ENCODE measurements at places on chromosomes 12 and 14. TPM values are rescaled to one million over a fixed set of nuclear protein-coding genes. Genes with fewer than 3 reads are reported as not detected.

Gene IFNG-AS1
- not detected for total RNA-seq

- DNase-seq, result no peak
Observed at GRCh38 chr12:9866860-9867269, 2.3 kb downstream of the CLEC2B start.

Gene PYM1
- 60.7 TPM for total RNA-seq

GRCh38 chr12:22409377-22410164 is 75.1 kb upstream of the ST8SIA1 start:
- DNase-seq, result no peak

Gene FRMD6
- total RNA-seq, result 191 TPM

DNA sequence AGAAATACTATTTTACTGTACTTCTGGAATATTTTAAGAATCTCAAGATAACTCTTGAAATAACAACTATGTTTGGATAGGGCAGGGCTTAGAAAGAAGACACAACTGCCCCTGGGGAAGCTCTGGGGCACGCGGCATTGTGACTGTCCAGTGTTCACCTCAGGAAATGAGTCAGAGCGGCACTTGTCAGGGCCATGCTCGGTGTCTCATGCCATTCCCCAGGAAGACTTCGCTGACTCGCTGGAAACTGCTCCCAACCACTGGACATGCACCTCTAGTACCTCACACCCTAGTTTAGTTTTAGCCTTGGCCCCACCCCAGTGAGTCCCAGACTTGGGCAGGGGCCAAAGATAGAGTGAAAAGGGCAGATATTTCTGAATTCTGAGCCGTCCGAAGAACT is 192.0 kb downstream of the TTC7B start:
- no peak for DNase-seq

- DNase-seq, result no peak
Observed at GRCh38 chr14:32726516-32726915, 212.2 kb upstream of the NPAS3 start.

- DNase-seq, result no peak
Observed at GRCh38 chr12:68675101-68675842, 11.5 kb upstream of the NUP107 start.

DNA sequence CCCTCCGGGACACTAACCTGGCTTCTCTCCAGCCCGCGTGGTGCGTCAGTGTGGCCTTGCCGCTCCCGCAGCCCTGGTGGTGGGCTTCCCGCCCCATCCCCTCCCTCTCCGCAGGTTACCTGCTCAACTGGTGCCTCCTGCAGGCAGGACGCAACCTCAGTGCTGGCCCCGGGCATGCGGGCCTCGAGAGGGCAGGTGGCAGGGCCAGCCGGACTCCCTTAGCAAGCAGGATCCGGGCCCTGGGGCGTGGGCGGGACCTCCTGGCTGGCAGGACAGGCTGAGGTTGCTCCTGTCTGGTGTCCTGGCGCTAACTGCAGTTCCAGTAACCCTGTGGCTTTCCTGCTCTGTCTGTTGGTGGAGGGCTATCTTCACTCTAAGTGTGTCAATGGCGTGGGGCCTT is 8.6 kb upstream of the ADSS1 start:
- DNase-seq, result no peak

Gene CLEC6A
- total RNA-seq, result not detected

Gene FAM181A
- total RNA-seq, result not detected

GRCh38 chr12:120662879-120663278 is 22.5 kb downstream of the CABP1 start:
- DNase-seq, result no peak

GRCh38 chr14:77301103-77301502 is 19.6 kb downstream of the POMT2 start:
- no peak for DNase-seq

DNA sequence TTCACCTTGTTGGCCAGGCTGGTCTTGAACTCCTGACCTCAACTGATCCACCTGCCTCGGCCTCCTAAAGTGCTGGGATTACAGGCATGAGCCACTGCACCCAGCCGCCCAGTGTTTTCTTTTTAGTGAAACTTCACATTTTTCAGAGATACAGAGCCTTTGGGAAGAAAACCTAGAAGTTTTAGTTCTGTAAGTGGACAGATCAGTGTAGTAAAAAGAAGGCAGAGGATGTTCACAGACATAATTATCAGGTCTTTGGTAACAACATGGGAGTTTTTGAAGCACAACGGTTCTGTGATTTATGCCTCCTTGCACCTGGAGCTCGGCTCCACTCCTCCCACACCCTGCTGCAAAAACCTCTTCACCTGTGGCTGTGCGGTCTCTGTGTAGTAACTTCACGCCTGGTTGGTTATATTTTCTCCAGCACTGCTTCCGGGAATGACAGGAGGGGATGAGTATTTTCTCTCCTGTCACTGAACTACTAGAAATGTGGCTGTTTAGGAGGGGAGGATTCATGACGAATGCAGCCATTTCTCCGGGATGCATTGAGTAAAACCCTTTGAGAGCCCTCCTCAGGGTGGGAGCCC is 67.0 kb downstream of the ARF6 start:
- no peak for DNase-seq

Gene ZDHHC22
- not detected for total RNA-seq

Gene FBXW8
- 10.8 TPM for total RNA-seq

- no peak for DNase-seq
Observed at GRCh38 chr12:127235761-127236160, 1031.2 kb upstream of the TMEM132C start.

Gene OR4E2
- not detected for total RNA-seq

Gene CDC42BPB
- total RNA-seq, result 98.2 TPM

DNA sequence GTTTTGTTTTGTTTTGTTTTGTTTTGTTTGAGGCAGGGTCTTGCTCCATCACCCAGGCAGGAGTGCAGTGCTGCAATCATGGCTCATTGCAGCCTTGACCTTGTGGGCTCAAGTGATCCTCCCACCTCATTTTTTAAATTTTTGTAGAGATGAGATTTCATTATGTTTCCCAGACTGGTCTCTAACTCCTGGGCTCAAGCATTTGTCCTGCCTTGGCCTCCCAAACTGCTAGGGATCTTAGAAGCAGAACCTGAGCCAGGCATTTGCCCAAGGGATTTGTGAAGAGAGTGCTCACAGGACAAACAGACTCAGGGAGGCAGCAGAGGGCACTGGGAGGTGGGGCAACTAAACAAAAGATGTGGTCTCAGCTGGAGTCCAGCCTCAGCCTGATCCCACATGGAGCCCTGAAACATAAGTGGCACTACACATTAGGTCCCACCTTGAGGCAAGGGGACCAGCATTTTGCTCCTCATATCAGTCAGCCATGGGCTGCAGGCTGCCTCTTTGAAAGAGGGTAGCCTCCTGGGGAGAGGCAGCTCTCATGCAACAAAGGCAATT is 86.2 kb upstream of the CMKLR1 start:
- DNase-seq, result no peak

Gene DAO
- total RNA-seq, result not detected

Gene STON2
- 58.7 TPM for total RNA-seq

DNA sequence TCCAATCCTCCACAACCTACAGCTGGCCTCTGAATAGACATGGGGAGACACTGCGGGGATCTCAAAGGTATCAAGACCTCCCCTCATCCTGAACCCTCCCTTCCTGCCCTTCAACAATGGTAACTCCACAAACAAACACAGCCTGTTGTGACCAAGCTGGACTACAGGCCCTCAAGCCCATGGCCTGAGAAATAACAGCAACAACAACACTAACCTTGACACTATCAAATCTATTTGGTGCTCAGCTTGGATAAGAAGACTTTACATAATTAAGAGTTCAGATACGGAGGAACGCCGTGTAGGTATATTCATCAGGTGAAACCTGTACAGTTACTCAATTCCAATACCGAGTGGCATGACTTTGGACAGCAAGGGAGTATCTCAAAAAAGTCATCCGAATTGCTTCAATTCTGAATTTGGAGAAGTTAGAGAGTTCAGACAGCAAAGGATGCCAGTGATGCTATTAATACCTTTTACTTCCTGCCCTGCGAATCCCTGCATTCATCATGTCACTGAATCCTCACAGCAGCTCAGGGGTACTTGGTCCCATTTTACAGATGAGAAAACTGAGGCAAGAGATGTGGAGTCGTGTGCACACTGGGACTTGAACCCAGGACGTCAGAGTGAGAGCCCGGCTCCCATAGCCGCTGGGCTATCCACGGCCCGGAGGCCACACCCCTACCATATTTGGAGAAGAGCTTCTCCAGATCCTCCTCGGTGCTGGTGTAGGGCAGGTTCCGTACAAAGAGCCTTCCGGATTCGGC is 17.8 kb downstream of the RBM19 start:
- no peak for DNase-seq

- no peak for DNase-seq
Observed at GRCh38 chr12:39007619-39008018, 102.2 kb upstream of the CPNE8 start.

GRCh38 chr12:19323805-19324204 is 115.5 kb upstream of the AEBP2 start:
- no peak for DNase-seq

DNA sequence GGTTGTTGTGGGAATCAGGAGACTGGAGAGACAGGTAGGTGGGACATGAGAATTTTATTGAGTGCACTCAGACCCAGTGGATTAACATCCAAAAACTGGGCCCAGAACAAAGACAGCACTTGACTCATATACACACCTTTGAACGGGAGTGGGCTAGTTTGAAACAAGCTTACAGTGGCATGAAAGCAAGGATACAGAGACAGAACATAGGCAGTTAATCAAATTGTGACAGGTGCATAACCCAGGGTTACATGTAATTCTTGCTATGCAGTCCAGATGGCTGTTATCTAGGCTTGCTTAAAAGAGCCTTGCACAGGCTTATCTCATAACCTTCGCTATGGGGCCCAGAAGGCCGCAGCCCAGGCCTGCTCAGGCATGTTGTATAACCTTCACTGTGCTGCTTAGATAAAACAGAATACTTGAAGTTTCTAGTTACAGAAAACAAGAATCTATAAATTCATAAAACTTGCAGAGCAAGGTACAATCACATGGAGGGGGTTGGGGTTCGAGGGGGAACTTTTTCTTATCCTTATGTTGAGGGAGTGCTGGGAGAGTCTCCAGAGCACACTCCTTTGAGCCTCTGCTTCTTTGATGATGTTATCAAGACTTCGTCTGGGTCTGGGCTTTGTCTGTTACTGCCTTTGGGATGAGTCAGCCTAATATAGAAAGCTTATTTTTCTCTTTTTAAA is 81.7 kb downstream of the TNFAIP2 start:
- DNase-seq, result no peak

DNA sequence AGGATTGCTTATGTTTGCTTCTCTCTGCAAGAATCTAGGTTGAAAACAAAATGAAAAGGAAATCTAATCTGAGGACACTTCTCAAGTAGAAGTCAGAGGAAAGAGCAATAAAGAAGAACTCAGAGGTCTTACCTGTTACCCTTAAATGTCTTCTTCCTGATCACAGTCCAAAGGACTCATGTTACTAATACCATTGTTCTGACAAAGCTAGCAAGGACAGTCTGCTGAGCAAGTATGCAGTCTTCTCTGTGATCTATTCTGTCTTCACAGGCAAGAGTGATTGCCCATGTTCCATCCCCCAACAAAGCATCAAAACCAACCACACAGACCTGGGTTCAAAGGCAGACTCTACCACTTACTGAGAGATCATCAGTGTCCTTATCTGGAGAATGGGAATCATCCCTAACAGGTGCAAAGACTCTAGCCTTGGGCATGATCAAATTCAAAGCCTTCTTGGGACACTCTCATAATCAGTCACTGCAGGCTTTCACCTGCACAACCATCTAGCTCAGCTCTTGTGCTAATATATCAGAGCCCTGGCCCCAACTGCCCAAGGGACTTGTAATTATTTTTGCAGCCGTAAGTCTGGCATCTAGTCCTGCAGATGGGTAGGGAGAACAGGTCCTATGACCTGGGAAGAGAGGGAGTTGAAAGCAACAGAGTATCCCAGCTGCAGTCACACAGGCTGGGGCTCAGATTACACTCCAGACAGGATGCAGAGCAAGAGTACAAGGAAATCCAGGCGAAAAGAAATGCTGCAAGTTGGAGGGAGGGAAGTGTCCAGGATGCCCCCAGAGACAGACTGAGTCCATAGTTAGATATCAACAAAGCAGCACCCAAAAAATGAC is 97.9 kb upstream of the NUDT4 start:
- DNase-seq, result no peak

DNA sequence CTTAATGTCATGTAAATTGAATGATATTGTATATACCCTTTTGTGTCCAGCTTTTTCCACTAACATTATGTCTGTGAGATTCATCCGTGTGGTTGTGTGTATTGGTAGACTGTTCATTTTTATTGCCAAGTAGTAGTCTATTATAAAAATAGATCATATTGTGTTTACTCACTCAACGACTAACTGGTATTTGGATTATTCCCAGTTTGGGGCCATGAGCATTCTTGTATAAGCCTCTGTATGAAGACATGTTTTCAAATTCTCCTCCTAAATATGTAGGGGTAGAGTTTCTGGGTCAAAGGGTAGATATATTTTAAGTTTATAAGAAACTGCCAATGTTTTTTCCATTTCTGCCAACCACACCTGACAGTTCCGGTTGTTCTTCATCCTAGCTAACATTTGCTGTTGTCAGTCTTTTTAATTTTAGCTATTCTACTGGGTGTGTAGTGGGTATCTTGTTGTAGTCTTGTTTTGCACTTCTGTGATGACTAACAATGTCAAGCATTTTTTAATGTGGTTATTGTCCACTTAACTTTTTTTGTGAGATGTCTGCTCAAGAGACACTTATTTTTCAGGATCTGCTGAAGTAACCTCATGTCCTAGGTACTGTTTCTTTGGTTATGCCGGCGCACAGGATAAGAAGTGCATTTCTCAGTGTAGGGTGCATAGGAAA is 93.2 kb downstream of the DACT1 start:
- DNase-seq, result no peak

- DNase-seq, result no peak
Observed at GRCh38 chr12:7497661-7498060, 5.9 kb downstream of the CD163 start.

- DNase-seq, result no peak
Observed at GRCh38 chr14:32510815-32511214, 181.7 kb downstream of the AKAP6 start.

GRCh38 chr12:104456950-104457745 is 400 bp downstream of the CHST11 start:
- no peak for DNase-seq

Gene IL22
- total RNA-seq, result not detected

GRCh38 chr12:1131811-1132224 is 140.8 kb downstream of the ERC1 start:
- no peak for DNase-seq

Gene ETFBKMT
- total RNA-seq, result 0.76 TPM

Gene INSM2
- total RNA-seq, result not detected

DNA sequence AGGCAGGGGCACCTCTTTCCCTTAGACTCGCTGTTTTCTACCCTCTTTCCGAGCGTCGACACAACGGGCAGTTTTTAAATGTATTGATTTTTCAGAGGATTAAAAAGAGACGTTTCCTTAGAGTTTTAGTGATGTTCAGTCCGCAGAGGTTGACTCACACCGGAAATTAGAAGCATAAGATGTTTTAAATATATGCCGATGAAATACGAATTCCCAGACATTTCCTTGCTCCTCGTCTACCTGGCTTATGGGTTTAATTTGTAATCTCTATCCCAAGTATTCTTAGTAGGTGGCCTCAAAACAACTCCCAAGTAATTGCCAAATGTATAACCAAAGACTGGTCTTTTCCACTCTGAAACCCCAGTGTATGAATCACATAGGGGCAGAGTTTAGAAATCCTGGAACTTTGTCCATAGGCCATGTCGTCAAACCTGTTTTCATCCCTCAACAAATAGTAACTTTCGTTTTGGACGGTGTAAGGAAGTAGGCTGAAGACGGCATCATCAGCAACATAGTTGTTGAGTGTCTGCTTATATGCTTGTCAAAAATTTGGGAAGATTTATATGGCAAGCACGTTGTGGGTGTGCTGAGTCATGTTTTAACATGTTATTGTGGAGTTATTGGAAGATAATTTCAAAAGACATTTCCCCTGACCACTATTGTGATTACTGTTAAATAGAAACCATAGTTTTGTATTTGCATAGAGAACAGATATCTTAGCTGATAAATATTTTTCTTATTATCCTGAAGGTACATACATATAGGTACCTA is 824 bp downstream of the TBK1 start:
- DNase-seq, result no peak
